ENCODE measurements at places on chromosomes 5 and 9. TPM values are rescaled to one million over a fixed set of nuclear protein-coding genes. Genes with fewer than 3 reads are reported as not detected.

DNA sequence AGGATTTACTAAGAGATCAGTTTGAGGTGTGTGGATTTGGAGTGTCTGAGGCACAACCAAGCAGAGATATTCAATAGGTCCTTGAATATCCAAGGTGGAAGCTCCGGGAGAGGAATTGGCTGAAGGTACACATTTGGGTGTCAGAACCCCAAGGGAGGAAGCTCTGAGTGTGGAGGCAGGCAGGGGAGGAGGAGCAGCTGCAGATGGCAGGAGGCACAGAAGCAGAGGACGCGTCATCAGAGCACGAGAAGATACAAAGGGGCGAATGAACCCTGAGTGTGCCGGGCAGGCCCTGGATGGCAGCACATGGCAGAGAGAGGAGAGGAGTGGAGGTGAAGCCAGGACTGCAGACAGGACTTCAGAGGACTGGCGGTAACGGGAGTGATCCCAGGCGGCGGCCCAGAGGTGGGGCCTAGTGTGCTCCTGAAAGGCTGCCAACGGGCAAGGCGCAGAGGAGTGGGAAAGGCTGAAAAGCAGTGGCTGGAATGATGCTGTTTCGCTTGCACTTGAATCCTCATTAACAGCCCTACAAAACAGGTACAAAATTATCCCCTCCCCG, 179.8 kb downstream of the FANCC start:
- DNase-seq = no peak

DNA sequence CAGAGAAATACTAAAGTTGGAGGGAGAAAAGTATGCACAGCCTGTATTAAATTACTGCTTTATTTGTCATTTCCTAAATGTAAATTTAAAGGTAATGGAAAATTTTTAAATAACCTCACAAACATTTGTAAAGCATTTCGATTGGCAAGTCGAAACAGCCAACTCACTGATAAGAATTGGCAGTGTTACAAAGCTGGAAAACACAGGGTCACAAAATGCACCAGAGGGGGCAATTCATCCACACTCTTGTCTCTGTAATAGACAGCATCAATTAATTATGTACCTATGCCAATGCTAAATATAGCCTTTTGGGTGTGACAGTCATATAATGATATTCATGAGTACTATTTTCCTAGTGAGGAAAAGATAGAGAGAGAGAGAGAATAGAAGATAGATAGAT, 140.6 kb upstream of the PRLR start:
- DNase-seq = no peak

DNA sequence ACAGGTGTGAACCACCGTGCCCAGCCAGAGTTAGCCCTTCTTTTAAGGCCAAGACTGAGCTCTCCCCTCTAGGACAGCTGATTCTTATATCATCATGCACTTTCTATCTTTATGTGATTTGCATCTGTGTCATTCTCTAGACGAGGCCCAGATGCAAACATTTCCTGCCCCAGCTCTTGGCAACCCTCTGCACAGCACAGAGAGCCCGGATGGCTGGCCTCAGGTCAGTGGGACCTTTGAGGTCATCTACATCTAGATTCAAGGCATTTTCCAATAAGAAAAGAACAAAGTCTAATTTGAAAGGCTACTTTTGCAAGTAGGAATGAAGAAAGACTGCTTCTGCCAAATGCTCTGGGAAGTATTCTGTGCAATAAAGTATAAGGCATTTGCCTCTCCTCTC, 109.0 kb upstream of the DAB2 start:
- DNase-seq = no peak

- no peak for DNase-seq
Observed at GRCh38 chr5:40501711-40502444, 177.8 kb upstream of the PTGER4 start.

GRCh38 chr5:127440831-127441230, 76.6 kb upstream of the PRRC1 start:
- no peak for DNase-seq

GRCh38 chr9:123322273-123323195, 33.5 kb upstream of the CRB2 start:
- DNase-seq = peak; percentile 65

- DNase-seq = no peak
Observed at GRCh38 chr5:56055287-56055686, 60.5 kb upstream of the IL6ST start.

DNA sequence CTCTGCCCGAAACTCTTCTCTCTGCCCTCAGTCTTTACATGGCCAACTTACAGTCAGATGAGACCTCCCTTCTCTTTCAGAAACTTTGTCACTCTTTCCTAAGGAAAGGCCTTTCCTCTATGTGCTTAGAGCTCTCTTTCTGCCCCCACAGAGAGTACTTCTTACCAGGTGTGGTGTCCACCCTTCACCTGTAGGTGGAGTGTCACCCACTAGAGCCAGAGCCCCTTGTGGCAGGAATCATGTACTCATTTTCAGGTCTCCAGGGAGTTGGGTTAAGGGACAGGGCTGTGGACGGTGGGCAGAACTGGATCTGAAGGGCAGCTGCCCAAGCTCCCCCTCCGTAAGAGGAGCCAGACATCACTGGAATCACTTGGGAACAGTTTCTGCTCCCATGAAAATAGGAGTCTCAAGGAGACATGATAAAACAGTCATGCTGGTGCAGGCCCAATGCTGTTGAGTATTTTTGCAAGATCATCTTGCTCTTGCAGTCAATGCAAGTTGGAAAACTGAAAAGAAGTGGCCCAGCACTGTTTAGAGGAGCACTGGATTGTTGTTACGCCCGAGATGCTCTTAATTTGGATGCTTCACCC, 436.7 kb downstream of the ZSWIM6 start:
- peak; percentile 5 for DNase-seq

DNA sequence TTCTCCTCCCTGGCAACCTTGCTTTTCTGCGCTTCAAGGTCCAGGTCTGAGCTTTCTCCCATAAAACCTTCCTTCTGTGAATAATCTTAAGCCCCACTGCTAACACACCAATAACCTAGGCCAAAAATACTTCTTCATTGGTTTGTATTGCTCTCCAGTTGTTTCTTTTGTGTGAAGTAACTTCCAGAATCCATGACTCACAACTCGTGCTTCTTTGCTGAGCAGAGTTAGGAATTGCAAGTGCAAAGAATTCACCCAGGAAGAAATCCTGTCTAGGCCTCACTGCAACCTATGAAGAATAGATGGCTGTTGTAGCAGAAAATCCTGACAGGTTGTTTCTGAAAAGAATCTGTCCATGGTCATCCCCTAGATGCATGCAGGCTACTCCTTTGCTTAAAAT, 295.7 kb downstream of the MED10 start:
- DNase-seq = no peak

- DNase-seq = no peak
Observed at GRCh38 chr5:43049236-43049635, 9.1 kb upstream of the ANXA2R start.

GRCh38 chr5:172076761-172077244, 70.4 kb upstream of the FBXW11 start:
- DNase-seq = no peak

DNA sequence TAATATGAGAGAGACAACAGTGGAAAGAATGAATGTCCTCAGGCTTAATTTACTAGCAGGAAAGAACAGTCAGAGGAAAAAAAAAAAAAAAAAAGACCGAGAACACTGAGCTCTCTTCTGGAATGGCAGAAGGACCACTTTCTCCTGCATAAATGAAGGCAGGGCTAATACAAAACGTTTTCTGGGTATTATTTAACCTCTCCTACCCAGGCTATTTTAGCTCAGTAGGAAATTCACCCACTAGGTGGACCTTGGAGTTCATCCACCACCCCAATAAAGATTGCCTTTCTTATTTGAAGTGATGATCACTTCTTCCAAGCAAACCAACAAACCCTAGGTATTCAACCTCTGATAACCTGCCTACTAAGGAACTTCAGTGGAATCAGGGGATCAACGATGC, 3.7 kb downstream of the GLIS3 start:
- no peak for DNase-seq

DNA sequence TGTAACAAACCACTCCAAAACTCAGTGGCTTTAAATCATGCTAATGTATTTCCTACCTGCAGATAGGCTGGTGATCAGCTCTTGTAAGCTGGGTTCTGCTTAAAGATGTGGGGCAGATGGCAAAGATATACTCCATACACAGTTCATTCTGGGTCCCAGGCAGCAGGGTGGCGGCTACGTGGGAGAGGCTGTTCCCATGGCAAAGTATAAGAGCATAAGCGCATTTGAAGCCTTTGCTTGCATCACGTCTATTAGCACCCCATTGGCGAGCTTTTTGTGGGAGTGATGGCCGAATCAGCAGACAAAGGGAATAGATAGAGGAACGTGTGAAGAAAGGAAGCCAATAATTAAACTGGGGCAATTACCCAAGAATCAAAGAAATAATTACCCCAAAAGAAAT, 523.1 kb downstream of the SPATA31D1 start:
- no peak for DNase-seq

CCDC171 gene
- 1.9 TPM for total RNA-seq

PPP3R2 gene
- not detected for total RNA-seq

SLCO6A1 gene
- not detected for total RNA-seq

FAM151B gene
- 0.35 TPM for total RNA-seq

WDR36 gene
- 80.7 TPM for total RNA-seq

ALG2 gene
- 30.3 TPM for total RNA-seq

CDK9 gene
- 85.2 TPM for total RNA-seq

MAMDC2 gene
- total RNA-seq = not detected
